ENCODE measurements at places on chromosomes 11 and 22.

GRCh38 chr11:26573896-26574295 lies 1.8 kb upstream of the MUC15 start:
- no peak for DNase-seq

DNA sequence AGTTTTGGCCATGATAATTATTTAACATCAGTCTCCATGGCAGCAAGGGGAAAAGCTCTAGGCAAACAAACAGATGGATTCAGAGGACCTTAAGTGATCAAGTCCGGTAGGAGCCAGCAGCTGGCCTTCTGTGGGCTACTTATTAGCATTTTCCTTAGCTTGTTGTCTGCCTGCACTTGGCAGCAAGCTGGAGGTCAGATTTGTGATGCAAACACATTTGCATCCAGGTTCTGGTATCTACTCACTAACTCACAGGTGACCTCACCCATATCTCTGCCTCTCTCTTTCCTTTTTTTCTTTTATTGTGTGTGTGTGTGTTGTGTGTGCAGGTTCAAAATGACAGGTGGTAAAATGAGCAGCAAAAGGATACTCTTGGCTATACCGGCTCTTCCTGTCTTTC lies 32.3 kb downstream of the ARHGAP42 start:
- no peak for DNase-seq

DNA sequence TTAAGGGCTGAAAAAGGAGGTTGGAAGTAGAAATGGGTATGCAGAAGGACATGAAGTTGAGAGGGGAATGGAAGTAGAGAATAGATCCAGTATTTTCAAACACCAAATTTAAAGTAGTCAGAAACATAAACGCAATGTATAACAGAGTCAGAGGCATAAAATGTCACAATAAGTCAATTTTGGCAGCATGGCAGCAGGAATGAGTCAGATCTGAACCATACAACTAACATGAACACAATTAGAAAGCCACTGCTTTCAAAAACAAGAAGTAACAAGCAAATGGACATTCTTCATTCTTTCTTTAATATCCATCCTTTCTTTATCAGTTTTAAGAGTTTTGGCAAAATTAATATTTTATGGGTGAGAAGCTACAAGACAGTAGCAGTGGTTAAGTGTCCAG lies 2.5 kb downstream of the CHORDC1 start:
- no peak for DNase-seq

GRCh38 chr11:14300661-14301304 lies 58.2 kb downstream of the RRAS2 start:
- no peak for DNase-seq

- no peak for DNase-seq
Measured at GRCh38 chr11:96001037-96001436, 77.1 kb upstream of the MTMR2 start.

DNA sequence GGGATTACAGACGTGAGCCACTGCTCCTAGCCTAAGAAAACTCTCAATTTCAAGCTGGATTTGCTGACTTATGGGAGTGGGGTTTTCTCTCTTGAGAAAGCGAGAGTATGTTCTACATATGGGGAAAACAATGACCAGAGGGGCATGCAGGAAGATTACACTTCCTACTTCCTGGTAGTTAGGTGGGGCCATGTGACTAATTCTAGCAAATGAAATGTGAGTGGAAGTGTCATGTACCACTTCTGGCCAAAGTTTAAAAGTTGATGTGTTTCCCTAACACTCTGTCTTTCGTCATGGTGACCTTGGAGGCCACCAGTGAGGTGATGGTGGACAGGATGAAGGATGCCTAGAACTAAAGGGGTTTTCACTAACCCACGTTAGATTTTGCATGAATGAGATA lies 50.5 kb downstream of the PARVG start:
- no peak for DNase-seq

- no peak for DNase-seq
Measured at GRCh38 chr11:134261626-134262488, 8.5 kb downstream of the ACAD8 start.

GRCh38 chr11:70604221-70604620 lies 205.9 kb downstream of the CTTN start:
- DNase-seq, result no peak

DNA sequence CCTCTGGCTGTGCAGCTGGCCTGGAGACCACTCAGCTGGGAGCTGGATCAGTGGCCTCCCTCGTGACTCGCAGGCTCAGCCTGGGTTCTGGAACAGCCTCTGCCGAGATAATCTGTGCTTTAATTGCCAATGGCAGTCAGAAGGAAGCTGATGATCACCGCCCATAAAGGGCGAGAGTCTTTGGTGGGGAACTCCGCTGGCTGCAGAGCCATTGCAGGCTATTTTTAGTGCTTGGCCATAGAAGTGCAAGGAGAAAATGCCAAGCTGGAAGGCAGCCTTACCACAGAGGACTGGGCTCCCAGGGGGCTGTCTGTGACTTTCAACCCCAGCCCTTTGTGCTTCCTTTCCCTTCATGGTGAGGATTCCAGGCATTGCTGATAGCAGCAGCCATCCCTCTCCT lies 62.2 kb upstream of the TENM4 start:
- no peak for DNase-seq

- DNase-seq, result no peak
Measured at GRCh38 chr11:57585301-57585700, 12.2 kb upstream of the SERPING1 start.

DNA sequence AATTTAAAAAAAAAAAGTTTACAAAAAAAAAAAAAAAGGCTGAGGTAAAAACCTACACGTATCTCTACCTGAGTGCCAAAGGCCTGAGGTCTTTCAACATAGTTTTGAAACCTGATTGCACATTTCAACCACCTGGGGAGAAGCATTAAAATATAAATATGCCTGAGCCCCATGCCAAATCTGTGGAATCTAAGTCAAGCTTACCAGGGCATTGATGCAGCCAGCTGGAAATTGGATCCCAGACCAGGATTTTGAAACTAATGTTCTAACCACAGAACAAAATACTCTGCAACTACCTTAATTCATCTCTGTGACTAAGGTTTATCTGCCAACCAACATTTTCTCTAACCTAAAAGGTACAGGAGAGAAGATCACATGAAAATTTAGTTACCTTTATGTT lies 38.8 kb upstream of the CHRNA10 start:
- no peak for DNase-seq

- DNase-seq, result no peak
Measured at GRCh38 chr11:102971766-102972165, 16.2 kb upstream of the MMP13 start.

GRCh38 chr11:118213781-118214180 lies 11.0 kb downstream of the JAML start:
- DNase-seq, result no peak

DNA sequence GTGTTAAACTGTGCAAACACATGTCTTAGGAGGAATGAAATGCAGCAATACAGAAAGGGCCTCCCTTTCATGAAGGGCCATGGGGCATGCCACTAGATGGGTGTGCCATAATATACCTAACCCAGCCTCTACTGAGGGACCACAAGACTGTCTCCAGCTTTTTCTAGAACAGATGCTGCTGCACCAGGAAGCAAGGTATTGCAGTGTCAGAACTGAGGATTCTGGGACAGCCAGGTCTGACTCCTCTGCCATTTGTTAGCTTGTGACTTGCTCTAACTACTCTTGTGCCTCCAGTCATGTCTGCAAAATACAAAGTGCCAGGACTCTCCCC lies 53.2 kb downstream of the HIRA start:
- no peak for DNase-seq

DNA sequence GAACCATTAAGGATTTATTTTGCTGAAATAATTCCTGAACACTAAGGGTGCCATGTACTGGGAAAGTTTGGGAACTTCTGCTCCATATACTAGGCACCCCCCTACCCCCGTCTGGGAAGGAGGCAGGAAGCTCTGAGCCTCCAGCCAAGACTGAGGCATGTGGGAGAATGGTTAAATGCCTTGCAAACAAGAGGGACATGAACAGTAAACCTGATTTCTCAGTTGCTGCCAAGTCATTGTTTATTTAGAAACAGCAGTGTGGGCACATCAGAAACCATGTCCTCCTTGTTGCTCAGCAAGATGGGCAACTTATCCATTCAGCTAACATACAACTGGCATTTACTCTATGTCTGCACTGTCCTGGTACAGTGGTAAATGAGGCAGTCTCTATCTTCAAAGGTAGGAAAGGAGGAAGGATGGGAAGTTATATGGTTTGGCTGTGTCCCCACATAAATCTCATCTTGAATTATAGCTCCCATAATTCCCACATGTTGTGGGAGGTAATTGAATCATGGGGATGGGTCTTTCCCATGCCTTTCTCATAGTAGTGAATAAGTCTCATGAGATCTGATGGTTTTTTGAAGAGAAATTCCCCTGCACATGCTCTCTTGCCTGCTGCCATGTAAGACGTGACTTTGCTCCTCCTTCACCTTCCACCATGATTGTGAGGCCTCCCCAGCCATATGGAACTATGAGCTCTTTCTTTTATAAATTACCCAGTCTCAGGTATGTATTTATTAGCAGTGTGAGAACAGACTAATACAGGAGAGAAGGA lies 459.1 kb downstream of the MIAT start:
- DNase-seq, result no peak

DNA sequence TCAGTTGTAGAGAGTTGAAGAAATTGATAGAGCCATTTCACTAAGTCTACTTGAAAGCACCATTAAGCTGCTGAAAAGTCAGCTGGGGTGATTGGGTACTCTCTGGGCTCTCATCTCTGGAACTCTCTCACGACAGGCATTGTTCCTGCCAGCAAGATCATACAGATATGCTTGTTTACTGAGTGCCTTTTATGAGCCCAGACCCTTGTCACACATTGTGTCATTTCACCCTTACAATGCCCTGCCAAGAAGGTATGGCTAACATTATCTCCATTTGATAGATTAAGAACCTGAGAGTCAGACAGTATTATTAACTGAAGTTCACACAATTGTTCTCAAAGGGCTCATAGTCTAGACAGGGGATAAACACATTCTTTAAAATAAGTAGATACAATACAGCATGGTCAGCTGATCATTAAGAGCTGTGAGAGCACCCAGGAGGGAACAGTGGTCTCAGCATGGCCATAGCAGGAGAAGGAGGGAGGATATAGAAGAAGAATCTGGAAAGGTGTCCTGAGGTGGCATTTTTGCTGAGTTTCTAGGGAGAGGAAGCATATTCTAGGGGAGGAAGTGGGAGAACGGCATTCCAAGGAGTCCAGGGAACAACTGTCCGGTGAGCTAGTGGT lies 580.5 kb downstream of the INSC start:
- DNase-seq, result no peak

DNA sequence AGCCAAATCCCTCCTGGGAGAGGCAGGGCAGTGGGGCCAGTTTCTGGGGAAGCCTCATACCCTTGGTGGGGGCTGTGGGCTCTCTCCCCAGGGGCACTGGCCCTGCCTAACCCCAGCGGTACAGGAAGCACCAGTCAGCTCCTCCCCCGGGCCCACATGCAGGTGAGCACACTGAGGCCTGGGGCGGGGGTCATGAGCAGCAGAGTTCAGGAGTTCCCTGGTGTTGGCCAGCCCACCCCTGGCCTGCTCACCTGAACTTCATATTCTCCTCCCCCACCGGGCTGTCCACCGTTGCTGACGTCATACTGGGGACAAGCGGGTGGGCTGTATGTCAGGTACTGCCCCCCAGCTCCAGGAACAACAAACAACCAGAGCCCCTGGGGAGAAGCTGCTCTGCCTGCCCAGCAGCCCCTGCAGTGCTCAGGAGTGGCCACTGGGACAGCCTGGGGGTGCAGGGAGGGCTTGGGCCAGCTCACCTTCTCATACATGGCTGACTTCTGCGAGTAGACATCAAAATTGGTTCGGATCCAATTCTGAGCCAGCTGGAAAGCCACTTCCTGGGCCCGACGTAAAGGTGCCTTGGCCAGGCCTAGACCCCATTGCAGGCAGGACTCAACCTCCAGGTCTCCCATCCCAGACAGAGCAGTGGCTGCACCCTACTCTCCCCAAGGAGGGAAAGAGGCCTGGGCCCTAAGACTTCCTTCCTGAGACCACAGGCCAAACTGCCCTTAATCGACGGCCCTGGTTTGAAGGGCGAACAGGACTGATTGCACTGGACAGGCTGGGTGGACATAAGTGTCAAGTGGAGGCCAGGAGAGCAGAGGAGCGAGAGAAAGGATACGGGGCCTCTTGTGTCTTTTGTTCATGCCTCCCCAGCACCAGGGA lies 20.8 kb downstream of the TREH start:
- no peak for DNase-seq

- DNase-seq, result no peak
Measured at GRCh38 chr11:124623861-124624525, 1.3 kb downstream of the TBRG1 start.

GRCh38 chr11:130561441-130561881 lies 113.0 kb downstream of the ADAMTS15 start:
- no peak for DNase-seq

GRCh38 chr11:59643390-59643789 lies 25.4 kb downstream of the PATL1 start:
- no peak for DNase-seq

- DNase-seq, result no peak
Measured at GRCh38 chr11:95545116-95545875, 244.3 kb downstream of the FAM76B start.

DNA sequence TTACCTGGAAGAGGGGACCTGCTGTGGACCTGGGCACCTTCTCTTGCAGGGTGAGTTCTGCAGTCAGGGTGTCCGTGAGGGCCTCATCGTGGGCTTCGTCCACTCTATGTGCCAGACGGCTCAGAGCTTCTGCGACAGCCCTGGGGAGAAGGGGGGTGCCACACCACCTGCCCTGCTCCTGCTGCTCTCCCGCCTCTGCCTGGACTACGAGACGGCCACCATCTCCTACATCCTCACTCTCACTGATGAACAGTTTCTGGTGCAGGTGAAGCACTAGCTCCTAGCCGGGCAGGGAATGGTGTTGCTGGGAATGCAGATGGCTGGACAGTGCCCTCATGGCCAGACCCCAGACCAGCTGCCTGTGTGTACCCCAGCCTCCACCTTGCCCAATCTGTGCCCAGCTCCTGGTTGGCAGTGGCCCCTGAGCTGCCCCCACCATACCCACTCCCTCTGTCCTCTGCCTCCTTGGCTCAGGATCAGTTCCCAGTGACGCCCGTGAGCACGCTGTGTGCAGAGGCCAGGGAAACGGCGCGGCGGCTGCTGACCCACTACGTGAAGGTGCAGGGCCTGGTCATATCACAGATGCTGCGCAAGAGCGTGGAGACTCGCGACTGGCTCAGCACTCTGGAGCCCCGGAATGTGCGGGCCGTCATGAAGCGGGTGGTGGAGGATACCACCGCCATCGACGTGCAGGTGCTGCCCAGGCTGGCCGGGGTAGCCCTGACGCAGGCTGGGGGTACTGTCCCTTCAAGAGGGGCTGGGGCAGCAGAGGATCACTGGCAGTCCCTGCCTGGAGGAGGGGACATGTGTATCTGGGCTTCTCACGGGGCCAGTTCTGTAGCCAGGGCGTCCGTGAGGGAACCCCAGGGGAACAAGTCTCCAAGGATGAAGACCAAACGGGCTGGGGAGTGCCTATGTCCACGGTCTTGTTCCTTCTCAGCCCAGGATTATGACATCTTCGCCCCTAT lies 2.2 kb upstream of the TM7SF2 start:
- DNase-seq, result no peak

DNA sequence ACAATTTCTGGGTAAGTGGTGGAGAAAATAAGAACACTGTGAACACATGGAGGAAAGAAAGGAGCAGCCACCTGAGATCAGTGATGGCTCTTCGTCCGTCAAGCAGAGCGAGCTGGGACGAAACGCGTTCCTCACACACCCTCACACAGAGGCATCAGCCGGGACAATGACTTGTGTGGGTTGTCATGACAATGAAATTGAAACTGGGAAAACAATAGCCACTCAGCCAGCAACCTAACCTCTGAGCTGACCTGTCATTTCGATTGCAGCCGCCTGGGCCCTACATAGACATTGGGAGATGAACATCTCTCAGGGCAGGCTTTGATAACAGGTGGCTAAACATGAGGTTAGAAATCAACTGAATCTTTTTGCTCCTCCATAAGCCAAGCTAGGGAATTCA lies 51.3 kb downstream of the TRIM29 start:
- no peak for DNase-seq

GRCh38 chr11:35814081-35814695 lies 129.7 kb upstream of the LDLRAD3 start:
- no peak for DNase-seq

Measured in non-pigmented ciliary epithelial cell (primary cell).